NCI-H1417 (cell line): ENCODE measurements at places on chromosomes 12 and 14.

DNA sequence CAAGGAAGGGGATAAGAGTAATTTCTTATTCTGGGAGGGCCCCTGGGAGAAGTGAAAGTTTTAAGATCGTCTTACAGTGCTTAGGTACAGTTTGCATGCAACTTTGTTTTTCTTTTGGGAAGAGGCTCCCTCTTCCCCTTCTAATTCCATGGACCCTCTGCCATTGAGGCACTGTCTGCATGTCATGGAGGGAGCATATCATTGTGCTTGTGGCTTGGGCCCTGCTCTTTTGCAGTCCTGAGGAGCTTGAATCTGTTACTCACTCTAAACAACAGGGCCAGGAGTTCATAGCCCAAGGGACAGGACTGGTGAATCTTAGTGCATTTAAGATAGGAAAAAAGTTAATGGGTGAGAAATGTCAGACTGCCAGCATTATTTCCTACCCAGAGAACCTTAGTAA is 2.3 kb downstream of the UBE3B start:
- DNase-seq: no peak

DNA sequence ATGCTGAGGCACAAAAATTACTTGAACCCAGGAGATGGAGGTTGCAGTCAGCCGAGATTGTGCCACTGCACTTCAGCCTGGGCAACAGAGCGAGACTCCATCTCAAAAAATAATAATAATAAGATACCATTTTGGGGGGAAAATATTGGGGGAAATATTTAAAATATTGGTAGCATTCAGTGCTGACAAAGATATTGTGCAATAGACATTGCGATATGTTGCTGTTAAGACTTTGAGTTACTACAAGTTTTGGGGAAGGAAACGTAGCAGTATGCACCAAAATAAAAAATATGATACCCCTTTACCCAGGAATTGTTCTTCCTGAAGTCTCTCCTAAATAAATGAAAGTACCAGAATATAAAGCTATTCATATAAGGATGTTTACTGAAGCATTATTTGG is 37.7 kb upstream of the MYBPC1 start:
- no peak for DNase-seq

GRCh38 chr14:89755816-89756215 is 198.7 kb downstream of the EFCAB11 start:
- no peak for DNase-seq

DNA sequence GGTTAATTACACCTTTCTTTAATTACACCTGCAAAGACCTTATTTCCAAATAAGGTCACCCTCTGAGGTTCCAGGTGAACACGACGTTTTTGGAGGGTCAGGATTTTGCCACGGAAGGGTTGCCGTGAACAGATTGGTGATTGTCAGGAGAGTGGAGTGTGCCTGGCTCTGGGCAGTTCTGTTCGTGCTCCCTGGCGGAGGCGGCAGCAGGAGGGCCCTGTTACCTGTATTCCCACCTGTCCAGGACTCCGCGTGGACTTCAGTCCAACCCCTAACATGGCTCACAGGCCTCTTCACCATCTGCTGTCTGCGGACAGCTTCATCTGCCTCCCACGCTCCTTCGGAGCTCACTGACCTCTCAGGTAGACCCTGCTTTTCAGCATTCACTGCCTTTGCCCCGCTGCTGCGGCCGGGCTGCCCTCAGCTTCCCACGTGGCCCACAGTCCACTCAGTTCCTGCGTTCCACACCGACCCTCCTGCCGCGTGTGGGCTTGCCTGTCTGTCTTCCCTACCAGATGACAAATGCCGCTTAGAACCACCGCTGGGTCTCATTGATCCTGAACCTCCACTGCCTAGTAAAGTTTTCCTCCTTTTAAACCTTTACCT is 187.5 kb upstream of the DIO3 start:
- DNase-seq: no peak

DNA sequence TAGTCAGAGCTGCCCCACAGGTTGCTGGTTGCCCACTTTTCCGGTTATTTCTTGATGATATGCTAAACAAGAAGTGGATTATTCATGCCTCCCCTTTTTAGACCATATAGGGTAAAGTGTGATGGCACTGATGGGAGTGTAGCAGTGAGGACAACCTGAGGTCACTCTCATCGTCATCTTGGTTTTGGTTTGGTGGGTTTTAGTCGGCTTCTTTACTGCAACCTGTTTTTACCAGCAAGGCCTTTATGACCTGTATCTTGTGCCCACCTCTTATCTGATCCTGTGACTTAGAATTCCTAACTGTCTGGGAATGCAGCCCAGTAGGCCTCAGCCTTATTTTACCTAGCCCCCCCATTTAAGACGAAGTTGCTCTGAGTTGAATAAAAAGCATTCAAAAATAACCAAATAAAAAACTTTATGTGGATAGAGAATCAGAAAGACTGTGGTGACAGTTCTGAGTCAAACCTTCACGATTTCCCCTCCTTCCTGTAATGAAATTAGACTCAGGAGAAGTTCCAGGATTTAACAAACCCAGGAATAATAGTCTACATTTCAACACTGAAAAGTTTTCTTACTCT is 144.2 kb downstream of the PAWR start:
- DNase-seq: no peak

GRCh38 chr12:77949943-77950342 is 119.2 kb downstream of the NAV3 start:
- no peak for DNase-seq

DNA sequence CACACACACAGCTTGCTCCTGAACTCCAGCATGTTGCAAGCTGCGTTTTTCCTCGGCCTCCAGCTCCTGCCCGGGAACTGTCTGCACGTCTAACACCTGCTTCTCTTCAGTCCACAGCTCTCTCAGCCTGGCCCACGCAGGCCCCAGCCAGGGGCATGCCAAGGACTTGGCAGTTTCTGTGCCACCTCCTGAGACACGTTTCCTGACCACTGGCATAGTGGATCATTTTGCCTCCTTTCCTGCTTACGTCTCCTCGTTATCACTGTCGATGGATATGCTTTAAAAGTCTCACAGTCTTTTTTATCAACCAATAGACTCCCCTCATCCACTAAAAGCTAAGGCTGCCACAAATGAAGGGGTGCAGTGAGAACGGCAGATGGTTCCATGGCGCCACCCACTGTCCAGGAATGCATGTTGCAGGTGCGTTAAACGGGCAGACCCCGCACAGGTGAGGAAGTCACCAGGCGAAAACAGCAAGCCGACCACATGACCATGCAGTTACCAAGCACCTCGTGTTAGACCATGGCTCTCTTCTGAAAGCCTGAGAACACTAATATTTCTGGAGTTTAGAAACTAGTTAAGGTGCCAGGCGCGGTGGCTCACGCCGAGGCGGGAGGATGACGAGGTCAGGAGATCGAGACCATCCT is 14.7 kb upstream of the TEAD4 start:
- peak; percentile 8 for DNase-seq

DNA sequence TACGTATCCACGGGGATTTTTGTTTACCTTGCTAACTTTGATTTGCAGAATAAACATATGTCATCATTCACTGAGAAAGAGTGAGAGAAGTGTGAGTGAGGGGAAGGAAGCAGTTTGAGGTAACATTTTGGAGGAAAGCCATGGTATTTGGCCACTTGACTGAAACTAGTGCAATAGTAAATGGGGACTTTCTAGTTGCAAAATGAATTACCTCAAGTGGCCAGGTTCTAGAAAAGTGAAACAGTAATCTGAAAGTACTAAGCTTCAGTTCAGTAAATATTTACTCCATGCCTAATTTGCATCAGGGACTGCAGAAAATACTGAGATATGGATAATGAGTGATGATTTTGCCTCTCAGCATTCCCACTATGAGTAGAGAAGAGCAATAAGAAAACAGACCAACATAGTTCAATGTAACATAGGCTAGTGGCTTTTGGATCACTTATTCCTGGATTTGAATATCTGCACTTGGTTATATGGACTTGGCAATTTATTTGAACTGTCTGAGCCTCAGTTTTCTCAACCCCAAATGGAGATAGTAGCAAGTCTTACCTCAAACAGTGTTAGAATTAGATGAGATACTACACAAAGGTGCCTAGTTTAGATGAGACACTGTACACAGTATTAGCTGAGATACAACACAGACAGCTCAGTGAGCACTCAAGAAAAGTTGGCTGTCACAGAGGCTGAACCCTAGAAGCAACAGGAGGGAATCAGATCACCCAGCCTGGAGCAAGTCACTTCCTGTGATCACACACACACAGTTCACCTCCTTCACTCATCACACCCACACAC is 439.1 kb downstream of the NPAS3 start:
- no peak for DNase-seq

DNA sequence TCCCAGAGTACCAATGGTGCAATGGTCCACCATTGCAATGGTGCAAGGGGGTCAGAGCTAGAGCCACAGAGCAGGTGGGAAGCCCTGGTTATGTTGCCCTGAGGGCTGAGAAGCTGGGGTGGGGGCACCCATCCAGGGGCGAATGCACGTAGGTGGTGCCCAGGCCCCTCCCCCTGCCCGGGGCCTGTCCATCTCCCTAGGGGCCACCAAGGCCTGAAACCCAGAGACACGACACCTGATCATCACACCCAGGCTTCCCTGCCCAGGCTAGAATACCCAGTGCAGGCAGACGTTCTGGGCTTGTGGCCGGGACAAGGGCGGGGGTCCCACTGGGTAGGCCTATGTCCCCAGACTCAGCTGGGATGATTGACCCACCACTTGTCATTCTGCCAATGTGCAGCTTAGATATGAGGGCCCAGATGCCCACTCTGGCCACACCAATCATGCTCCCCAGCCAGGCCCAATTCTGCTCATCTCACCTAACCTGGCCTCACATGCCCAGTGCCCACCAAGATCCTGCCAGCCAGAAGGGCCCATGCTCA is 83.2 kb downstream of the ALG10 start:
- DNase-seq: no peak

DNA sequence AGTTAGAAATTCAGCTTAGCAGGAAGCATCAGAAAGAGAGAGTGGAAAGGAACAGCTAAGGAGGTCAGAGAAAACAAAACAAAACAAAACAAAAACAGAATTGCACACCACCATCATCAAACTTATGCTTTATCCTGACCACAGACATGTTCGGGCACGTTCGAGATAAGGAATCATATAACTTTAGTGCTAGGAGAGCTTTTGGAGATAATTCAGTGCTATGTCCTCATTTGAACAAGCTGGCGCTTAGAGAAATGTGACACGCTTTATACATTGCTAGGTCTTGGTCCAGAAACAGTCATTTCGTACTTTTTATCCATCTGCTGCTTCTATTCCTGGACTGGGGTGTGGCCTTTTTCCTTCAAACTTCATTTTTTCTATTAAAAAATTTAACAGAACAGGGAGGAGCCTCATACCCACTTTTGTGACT is 213.1 kb downstream of the PTPRO start:
- DNase-seq: no peak

GRCh38 chr12:120366845-120367232 is 2.1 kb downstream of the MSI1 start:
- no peak for DNase-seq

DNA sequence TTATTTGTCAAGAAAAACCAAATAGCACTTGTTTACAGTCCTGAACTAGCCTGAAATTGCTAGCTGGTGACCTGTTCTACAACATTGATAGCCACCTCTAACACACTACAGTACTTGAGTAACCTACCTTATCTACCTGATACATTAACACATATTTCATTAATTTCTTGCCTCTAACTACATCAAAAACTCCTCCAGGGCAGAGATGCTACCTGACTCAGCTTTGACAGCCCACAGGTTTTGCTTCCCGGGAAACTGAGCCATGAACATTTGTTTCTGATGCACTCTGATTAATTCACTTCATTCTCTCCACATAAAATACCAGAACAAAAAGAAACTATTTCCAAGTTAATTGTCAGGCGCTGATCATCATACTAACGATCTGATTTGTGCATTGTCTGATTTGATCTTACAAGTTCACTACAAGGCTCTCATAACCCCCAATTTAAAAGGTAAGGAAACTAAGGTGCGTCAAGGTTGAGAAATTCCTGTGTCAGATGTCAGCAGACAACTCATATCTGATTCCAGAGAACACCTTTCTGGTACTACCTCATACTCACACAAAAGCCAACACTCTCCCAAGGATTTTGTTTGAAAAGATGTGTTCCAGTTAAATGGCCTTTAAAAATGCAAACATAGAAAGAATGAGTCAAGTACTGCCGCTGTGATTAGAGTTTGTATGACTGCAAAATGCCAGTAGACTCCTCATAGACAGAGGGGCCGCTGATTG is 768.7 kb downstream of the BCL11B start:
- DNase-seq: no peak

GRCh38 chr14:68598621-68599447 is 194.0 kb downstream of the ZFP36L1 start:
- no peak for DNase-seq

GRCh38 chr14:38743966-38744584 is 359.0 kb downstream of the SEC23A start:
- no peak for DNase-seq

DNA sequence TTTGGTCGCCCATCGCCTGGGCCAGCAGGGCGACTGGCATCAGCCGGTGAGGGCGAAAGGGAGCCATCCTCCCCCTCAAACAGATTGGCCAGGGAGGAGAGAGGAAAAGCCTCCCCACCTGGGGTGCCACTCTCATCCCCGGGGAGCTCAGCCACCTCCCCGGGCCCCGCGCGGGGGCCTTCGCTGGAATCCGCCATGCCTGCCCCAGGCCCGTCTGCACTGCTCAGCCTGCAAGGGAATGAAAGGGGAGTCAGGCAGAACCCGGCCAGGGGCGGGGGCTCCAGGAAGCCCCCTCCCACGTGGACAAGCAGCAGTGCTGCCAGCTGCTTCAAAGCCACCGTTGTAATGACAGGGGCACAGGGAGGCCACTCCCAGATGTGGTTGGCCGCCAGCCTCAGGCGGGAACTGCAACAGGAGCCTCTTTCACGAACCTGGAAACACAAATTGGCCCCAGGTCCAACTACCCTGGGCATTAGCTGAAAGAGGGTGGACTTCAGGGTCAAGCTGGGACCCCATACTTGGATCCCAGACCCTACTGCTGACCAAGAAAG is 18.5 kb downstream of the TRPV4 start:
- DNase-seq: no peak

DNA sequence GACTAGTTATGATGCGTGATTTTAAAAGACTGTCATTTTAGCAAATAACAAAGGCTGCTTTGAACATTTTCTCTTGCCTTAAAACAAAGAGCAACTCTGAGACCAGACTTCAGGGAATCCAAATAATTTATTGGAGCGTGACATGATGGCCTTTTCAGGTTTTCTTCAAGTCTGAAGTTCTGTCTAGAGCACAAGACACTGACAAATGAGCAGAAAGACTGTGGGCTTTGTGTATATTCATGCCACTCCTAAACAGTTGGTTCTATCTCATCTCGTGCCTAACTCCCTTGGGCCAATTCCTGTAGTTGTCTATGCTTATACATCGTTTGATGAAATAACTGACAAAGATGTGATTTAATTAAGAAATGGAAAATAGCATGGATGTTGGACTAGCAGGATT is 47.5 kb downstream of the IFT81 start:
- no peak for DNase-seq

GRCh38 chr14:39102265-39102968 is 618 bp downstream of the SEC23A start:
- DNase-seq: no peak
